ENCODE measurements at places on chromosomes 2 and 18. TPM values are rescaled to one million over a fixed set of nuclear protein-coding genes. Genes with fewer than 3 reads are reported as not detected.

WDCP gene
- total RNA-seq = 11.3 TPM

MYO5B gene
- total RNA-seq = 2.3 TPM

C18orf54 gene
- 4.5 TPM for total RNA-seq

XDH gene
- 0.52 TPM for total RNA-seq

IL36G gene
- not detected for total RNA-seq

IL1R2 gene
- total RNA-seq = 6.1 TPM

REG1B gene
- not detected for total RNA-seq

CAPG gene
- 108 TPM for total RNA-seq

SCG2 gene
- 11.7 TPM for total RNA-seq

VSNL1 gene
- total RNA-seq = not detected

NT5DC4 gene
- total RNA-seq = not detected

R3HDM1 gene
- 13.2 TPM for total RNA-seq

AMER3 gene
- not detected for total RNA-seq

NPPC gene
- not detected for total RNA-seq

CFAP221 gene
- total RNA-seq = not detected

All from epithelial cell of alveolus of lung (primary cell).